ENCODE measurements at places on chromosomes 16 and 17.

DNA sequence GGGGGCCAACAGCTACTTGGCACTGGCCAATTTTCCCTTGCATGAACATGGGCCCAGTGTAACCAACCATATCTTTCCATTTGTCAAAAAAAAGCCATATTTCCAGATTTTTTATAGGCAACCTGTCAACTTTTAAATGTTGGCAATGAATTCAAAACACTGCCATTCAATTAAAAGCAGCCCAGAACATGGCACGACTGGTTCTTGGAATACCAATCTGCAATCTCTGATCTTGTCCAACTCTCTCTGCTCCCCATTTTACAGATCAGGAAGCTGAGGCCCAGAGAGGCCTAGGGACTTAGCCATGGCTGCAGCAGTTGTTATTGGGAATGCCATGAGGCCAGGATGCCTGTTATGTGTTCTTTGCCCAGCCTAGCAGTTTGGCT lies 8.9 kb upstream of the MEOX1 start:
- DNase-seq = no peak

GRCh38 chr16:19810817-19811731 lies 73.6 kb downstream of the GPRC5B start:
- no peak for DNase-seq

GRCh38 chr17:39781031-39781860 lies 43.5 kb downstream of the GRB7 start:
- no peak for DNase-seq

DNA sequence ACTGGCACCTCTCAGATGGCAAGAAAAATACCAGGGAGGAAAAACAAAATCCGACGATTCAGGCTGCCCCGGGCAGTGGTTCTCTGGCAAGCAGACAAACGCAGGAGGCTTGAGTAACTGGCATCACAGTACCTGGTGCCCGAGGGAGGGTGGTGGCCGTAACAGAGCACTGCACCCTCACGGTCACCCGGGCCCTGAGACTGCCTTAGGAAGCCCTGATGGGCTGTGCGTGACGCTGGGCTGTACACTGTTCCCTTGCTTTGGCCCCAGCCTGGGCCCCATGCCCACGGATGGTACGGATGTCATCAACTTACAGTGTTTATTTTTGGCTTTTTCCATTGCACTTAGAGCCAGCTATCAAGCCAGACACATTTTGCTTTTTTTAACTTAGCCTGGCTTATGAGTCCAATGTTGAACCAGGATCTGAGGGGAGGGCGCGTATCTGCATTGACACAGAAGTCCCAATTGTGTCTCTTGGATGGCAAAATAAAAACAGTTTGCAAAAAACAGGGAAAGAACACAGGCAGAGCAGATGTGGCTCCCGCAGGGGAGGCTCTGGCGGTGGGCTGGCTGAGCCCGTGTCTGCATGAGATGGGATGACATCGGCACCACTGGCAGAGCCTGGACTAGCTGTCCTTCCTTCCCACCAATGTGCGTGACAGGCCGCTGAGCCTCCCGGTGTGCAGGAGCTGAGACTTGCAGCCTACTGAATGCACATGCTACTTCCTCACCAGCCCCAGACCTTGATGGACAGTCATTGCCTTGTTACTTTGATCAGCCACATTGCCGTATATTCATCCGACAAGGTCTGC lies 287.7 kb downstream of the FOXL1 start:
- no peak for DNase-seq

DNA sequence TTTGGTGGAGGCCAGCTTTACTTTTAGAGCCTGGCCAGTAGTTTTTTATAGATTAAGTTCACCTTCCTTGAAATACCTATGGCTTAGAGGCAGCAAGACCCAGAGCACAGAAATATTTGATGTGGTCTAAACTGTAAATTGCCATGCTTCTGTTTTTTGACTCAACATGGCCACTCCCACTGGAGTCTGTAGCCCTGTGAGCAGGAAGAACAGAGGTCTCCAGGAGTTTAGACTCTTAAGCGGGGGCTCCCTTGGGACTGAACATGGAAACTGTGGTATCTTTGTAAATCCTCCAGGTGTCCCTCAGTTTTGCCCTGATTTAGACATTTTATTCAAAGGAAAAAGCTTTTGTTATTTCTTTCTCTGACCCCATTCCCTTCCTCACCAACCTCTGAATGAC lies 145.6 kb downstream of the FTO start:
- DNase-seq = no peak

DNA sequence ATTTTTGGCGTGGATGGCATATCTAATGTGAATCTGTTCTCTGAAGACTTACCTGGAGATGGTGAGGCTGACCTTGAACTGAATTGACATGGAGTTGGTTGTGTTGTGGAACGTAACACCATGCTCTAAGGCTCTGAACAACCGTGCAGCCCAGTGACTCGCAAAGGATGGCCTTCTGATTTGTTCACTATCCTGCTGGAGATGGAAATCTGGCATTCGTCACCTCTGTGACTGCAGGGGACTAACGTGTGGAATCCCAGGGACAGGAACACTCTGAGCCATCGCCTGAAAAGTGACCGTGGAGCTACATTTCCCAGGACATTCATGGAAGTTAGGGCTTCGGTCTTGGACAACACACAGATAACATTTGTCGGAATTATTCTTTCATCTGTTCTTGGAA lies 61.1 kb downstream of the BANP start:
- no peak for DNase-seq

- no peak for DNase-seq
Observed at GRCh38 chr17:29563816-29564215, 3.0 kb downstream of the ABHD15 start.

GRCh38 chr16:87086575-87086974 lies 230.6 kb downstream of the C16orf95 start:
- DNase-seq = no peak

DNA sequence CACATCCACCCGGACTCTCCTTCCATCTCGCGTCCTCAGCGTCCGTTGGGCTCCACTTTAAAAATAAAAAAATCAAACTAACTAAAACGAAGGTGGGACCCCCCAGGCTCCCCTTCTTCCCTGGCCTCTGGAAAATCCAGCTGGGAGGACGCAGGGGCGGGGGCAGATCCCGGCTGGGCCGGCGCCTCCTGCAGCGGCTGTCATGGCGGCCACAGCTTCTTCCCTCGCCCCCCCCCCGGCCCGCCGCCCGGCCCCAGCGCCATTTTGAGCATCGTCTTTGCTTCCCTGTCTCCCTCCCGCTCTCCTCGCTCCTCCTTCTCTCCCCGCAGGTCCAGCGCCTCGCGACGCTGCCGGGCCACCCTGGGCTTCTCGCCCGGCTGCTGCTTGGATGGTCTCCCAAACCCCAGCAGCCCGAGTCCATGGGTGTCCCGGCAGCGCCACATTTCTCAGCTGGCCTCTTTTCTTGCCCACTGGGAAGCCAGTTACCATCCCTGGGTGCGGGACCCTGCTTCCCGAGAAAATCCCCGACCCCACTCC lies 3.3 kb downstream of the HOXB2 start:
- no peak for DNase-seq

- DNase-seq = no peak
Observed at GRCh38 chr17:15263206-15263579, 1.9 kb downstream of the PMP22 start.

- DNase-seq = no peak
Observed at GRCh38 chr16:86037999-86038925, 139.3 kb downstream of the IRF8 start.

- DNase-seq = no peak
Observed at GRCh38 chr16:87278191-87279093, 38.8 kb downstream of the C16orf95 start.

DNA sequence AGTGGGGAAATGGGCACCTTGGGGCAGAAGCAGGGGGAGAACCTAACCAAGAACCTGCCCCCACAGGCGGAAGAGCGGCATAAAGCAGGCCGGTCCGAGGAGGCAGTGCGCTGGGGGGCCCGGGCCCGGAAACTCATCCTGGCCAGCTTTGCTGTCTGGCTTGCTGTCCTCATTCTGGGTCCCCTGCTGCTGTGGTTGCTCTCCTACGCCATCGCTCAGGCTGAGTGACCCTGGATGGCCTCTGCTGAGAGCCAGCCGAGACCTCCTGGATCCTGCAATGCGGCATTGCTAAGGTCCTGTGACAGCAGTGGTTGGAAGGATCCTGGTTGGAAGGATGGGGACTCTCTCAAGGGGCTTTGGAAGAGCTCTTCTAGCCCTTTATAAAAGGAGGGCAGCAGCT lies 4.5 kb upstream of the PHKG2 start:
- no peak for DNase-seq

- DNase-seq = no peak
Observed at GRCh38 chr17:72382971-72383722, 262.3 kb downstream of the SOX9 start.

DNA sequence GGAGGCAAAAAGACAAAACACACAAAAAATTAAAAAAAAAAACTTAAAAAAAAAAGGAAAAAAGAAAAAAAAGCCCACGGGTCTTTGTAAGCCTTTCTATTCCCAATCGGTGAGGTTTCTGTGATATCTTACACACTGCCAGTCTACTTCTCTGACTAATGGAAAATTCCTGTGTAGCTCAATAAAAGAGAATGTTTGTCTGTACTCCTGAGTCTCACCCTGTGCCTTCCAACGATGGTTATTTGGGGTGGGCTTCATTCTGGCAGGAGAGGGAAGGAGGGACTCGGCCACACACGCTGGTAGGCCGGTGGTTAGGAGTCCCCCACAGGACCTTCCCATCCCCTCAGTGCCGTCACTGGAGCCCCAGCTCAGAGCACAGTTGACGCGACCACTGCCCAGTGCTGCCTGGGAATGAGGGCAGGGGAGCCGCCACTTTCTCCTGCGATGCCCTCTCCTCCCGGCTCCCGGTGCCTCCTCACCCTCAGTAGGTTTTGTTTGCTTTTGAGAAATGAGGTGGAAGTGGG lies 68.0 kb downstream of the AMFR start:
- DNase-seq = no peak

- no peak for DNase-seq
Observed at GRCh38 chr17:16986391-16986790, 14.5 kb upstream of the TNFRSF13B start.
